NCI-H2227 treated with DMSO at 0.1 percent for 48 hours (cell line): ENCODE measurements at places on chromosomes 13 and 19.

GRCh38 chr19:44875666-44876451 lies 15.2 kb upstream of the TOMM40 start:
- no peak for DNase-seq

GRCh38 chr13:42027286-42027685 lies 21.2 kb upstream of the DGKH start:
- no peak for DNase-seq

DNA sequence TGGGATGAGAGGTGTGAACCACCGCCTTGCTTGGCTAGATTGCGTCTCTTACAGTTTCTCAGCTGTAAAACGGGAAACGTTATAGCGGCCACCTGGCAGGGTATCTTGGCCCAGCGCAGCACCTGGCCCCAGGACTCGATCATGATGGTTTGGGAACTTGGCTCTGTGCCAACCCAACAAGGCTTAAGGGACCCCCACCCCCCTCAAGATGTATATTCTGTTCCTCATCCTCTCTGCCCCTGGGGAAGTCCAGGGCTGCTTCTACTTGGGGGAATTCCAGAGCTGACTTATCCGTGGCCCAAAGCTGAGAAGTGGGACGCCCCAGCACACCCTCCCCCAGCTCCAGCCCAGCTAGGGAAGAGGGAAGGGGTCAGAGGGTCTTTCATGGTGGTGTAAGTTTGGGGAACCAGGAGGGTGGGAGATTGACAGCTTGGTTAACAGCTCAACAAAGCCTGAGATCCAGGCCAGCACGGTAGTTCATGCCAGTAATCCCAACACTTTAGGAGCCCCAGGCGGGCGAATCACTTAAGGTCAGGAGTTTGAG lies 695 bp downstream of the ICAM1 start:
- no peak for DNase-seq

- DNase-seq: no peak
Observed at GRCh38 chr19:54352546-54352945, 12.2 kb downstream of the LAIR1 start.

DNA sequence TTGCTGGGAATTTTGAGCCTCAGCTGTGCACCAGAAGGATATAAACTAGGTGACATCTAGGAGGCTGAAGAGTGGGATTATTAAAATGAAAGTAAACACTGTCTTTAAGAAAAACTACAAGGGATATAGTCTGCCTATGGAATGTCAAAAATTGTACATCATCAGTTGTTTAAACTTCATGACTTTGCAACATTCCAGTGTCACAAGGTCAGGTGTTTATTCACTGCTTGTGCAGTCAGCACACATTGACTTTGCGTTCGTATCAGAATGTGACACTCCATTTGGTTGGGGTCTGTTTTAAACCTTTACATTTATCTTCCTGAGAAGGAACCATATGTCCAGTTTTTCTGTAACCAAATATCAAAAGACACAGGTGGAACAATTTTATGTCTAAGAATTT lies 85.6 kb downstream of the KL start:
- no peak for DNase-seq

GRCh38 chr13:107531816-107532215 lies 683.5 kb downstream of the LIG4 start:
- DNase-seq: no peak

- no peak for DNase-seq
Observed at GRCh38 chr13:98803111-98803561, 50.7 kb upstream of the SLC15A1 start.

DNA sequence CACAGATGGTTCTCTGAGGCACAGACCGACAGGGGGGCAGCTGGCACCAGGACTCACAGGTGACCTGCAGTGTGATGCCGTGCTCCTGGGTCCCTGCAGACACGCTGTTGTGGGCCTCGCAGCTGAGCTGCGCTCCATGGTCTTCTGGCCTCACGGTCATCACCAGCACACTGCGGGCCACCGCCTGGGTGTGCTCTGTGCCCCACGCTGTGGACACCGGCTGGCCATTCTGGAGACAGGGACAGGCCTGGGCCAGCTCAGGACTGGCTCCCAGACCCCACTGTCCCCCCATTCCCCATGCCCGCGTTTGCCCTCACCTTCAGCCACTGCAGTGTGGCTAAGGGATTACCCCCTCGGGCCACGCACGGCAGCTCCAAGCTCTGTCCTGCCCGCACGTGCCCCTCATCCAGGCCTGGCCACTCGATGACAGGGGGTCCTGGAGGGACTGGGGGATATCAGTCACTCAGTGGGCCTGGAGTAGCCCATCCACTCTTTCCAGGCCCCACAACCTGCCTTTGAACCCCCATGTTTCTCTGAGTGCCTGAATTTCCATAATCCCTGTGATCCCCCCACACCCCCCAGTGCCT lies 3.3 kb downstream of the NPHS1 start:
- DNase-seq: no peak

- no peak for DNase-seq
Observed at GRCh38 chr13:50474088-50474662, 369.3 kb downstream of the DLEU7 start.

- no peak for DNase-seq
Observed at GRCh38 chr19:14395262-14395661, 14.0 kb downstream of the ADGRE5 start.

- DNase-seq: no peak
Observed at GRCh38 chr13:89708013-89708412, 1639.5 kb upstream of the MIR17HG start.

- DNase-seq: no peak
Observed at GRCh38 chr13:92573467-92574057, 653.0 kb upstream of the GPC6 start.

DNA sequence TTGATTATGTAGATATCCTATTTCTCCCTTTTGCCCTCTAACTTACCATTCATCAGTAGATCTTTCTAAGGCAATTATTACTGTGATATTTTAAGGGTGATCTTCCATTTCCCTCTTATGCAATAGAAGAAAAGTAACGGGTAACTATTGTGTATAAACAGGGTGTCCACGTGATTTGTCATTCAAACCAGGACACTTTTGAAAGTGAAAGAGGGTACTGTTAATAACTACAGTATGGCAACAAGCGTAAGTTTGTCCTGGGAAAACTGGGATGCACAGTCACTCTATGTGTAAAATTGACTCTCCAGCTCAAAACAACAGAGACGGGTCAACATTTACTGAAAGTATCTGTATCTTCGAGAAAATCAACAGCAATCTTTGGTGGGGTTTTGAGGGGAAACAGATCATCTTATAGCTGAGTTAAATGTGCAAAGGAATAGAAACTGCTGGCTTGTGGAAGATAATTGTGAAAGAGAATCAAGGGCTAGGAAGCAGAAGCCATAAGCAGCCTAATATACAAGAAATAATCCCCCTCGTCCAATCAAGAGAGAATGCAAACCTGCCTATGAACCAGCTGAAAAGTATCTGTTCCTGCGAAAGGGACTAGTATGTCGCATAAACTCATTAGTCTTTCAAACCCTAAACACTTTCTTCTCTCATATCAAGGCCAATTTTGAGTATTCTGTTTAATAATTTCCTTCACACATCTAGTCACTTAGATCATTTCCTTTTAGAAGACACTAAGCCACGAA lies 126.7 kb downstream of the FOXO1 start:
- DNase-seq: no peak

- DNase-seq: peak; percentile 99
Observed at GRCh38 chr19:38216785-38217641, 7.0 kb downstream of the DPF1 start.

DNA sequence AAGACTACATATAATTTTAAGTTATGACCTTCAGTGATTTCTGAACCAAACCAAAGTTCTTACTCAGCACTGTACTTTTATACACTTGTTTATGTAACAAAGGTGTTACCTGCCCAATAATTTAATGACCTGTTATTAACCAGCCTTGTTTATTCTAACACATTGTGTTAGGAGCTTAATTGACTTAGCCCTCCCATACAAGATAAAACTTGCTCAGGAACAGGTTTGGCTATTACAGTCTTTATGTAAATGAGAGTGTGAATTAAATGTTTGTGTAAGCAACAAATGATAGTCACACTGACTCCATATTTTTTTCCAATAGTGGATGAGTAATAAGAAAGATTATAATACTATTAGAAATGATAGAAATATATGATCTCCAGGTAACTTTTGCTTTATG lies 51.8 kb upstream of the MYCBP2 start:
- DNase-seq: no peak

DNA sequence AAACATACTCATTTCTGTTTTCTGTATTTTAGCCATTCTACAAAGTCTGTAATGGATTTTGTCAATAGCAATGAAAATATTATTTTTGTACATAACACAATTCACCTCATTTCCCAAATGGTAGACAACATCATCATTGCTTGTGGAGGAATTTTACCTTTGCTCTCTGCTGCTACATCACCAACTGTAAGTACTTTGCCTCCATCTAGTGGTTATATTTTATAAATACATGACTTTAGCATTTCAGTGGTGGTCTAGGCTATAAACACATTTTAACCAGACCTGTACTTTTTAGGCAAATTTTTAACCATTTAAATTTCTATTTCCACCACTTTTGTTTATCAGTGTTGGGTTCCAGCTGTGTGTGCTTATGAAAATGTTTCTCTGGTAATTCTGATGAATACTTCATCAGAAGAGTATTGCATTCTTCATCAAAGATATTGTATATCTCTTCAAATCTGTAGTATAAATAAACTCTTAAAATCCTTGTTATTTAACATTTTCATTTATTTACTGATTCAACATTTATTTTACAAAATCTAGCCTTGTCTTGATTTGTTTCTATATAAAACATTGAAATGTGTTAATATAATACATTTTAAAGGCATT lies 222.4 kb downstream of the NBEA start:
- DNase-seq: peak; percentile 64

GRCh38 chr13:60645676-60646075 lies 248.7 kb downstream of the TDRD3 start:
- DNase-seq: no peak

DNA sequence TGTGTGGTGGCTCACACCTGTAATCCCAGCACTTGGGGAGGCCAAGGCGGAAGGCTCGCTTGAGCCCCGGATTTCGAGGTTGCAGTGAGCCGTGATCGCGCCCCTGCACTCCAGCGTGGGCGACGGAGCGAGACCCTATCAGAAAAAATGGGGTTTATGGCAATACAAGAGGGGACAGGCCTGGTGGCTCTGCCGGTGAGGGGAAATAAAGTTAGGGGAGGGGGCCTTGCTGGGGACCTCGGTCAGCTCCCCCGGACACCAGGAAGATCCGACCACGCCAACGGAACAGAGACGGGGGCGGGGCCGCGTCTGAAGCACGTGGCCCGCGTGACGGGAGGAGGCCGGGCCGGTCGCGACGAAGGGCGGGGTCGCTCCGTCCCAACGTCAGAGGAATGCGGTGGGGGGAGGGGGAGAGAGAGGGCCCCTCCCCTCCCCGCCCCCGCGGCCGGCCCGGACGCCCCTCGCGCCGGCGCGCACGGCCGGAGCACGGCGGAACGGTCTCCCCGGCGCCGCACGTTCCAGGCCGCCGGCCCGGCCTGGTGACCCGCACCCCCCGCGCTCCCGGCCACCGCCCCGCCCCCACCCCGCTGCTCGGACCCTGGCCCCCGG lies 1.9 kb upstream of the HNRNPL start:
- DNase-seq: peak; percentile 100

- no peak for DNase-seq
Observed at GRCh38 chr13:25943658-25944057, 108.2 kb downstream of the SHISA2 start.

DNA sequence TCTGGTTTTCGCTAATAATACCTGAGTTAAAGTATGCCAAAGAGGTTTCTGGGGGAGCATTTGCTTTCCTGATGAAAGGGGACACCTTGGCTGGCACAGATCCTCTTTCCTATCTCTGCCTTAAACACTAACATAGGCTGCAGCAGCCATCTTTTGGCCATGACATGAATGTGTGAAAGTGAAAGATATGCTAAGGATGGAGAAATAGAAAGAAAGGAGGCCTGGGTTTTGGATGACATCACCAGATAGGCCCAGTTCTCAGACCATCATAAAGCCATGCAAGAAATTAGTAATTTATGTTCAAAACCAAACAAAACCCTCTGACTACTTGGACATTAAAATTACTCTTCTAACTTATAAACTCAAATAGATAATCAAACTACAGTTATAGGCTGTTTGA lies 279.7 kb downstream of the COG6 start:
- DNase-seq: no peak

DNA sequence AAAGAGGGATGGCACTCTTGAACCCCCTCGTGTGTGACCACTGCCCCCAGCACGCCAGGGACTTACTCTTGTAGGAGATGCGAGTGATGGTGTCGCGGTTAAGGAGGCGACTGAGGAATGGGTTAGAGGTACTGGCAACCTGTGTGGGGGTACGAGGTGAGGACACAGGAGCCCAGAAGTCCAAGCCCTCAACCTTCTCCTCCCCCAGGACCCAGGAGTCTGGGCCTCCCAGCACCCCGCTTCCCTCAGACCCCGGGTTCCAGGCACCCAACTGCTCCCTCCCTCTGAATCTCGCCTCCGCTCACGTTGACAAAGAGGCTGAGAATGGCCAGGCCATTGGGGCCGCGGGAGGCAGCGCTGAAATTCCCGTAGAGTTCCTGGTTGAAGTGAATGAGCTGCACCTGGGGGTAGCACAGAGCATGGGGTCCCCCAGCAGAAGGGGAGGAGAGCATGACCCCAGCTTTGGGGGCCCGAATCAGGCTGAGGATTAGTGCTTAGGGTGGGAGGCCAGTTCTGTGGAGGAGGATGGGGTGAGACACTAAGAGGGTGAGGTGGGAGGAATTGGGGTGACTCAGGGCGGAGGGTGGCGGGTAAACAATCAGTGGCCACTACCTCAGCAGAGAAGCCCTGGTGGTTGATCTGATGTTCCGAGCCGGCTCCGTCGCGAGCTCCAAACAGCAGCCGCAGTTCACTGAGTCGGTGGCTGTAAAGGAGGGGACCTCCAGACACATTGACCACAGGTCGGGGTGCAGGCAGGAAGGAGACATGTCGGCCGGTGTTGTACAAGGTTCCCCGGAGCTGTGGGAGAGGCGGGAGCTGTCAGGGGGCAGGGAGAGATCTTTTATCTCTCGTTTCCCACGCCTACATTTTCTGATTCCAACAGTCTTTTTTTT lies 2.5 kb upstream of the DBP start:
- no peak for DNase-seq

DNA sequence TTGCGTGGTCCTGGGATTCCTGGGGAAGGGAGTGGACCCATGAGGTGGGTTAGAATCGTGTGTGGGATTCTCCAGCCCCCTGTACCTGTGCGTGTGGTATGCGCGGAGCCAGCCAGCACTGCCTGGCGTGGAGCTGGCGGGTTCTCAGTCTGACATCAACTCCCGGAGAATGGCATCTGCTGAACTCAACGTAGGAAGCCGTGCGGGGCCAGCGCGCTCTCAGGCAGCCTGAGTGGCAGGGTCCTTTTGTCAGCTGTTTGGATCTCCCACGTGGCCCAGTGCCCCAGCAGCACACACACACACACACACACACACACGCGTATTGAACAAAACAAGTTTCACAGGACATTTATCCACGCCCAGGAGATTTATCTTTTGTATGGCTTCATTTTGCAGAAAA lies 28.1 kb downstream of the ATP4B start:
- DNase-seq: no peak

DNA sequence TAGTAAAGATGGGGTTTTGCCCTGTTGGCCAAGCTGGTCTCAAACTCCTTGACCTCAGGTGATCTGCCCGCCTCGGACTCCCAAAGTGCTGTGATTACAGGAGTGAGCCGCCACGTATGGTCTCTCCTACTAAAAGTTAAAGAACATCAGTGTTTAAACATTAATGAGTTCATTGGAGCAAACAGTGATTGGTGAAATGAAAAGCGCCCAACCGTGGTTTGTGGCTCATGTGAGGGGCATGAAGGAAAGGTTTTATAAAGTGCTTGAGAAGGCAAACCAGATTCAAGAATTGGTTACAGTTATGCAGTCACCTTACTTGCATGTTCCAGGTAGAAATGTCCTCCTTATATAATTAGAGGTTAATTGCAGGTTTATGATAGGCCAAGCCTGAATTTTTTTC lies 109.5 kb downstream of the ZNF675 start:
- no peak for DNase-seq

- DNase-seq: no peak
Observed at GRCh38 chr13:43758834-43759233, 27.9 kb downstream of the ENOX1 start.
